ENCODE measurements at places on chromosomes 11 and 22.

- no peak for DNase-seq
Observed at GRCh38 chr11:1163911-1164735, 6.4 kb downstream of the MUC5AC start.

DNA sequence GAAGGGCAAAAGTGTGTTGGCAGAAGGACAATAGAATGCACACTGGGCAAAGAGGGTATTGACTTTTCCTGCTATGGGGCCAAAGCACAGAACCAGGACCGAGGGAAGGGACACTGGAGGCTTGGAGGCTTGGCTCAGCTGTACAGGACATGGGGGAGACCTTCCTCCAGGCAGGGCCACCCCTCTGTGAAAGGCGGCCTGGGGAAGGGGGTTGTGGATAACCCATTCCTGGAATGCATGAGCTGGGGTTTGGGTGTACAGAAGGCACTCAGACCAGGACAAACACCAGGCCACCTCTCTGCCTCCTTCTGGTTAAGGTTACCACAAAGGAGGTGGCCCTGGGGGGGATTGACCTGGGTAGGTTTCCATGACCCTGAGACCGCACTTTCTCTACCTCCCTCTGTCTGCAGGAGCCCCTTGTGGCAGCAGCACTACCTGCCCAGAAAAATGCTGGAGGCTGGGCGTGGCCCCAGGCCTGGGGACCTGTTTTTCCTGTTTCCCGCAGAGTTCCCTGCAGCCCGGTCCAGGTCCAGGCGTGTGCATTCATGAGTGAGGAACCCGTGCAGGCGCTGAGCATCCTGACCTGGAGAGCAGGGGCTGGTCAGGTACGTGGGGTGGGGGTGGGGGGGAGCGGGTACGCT lies 9.6 kb downstream of the P2RY2 start:
- DNase-seq: no peak

- DNase-seq: no peak
Observed at GRCh38 chr22:26709617-26710390, 52.4 kb downstream of the MIAT start.

DNA sequence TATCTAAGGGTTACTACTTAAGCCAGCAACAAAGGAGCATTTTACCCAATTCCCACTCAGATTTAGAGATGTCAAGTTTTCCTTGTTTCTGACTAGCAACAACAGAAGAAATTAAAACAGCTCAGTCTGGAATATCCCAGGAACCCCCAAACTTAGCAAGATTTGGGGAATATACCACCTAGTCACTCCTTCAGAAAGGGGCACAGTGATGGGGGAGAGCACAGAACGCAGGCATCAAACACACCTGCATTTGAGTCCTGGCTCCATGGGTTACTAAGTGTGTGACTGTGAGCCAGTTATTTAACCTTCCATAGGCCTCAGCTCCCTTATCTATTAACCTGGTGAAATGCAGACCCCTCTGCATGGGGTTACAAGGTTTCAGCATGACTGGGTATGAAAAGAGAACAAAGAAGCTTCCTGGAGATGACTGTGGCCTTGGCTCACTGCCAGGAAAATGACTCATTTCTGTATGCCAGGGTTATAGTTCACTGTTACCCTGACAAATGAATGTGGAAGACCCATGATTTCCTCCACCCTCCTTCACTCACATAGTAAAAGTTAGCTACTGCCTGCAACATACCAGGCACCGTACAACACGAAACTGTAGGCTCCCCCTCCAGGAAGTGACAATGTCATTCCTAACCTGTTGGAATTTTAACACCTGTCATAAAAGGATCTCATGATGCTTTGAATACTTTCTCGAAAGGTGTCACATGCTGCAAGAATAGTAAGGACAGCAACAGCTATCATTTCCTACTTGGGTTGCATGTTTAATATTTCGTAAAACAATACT lies 79.6 kb downstream of the ME3 start:
- DNase-seq: peak; percentile 89

- no peak for DNase-seq
Observed at GRCh38 chr11:68987211-68987610, 6.4 kb upstream of the MRGPRD start.

DNA sequence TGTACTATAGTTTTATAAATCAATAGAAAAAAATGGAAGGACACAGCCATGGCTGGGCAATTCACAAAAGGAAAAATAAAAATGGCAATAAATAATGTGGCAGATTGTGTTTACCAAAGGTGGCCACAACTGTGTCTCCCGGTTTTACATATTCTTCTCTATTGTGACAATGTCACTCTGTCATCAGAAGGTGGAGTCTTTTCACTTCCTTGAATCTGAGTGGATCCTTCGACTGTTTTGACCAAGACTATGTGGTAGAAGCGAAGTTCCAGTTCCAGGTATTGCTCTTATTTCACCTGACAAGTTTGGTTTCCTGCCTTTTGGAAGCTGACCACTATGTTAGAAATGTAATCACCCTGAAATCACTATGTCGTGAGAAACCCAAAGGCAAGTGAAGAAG lies 31.0 kb upstream of the HSD17B12 start:
- peak; percentile 23 for DNase-seq

- peak; percentile 40 for DNase-seq
Observed at GRCh38 chr11:119091178-119091577, 6.5 kb downstream of the HMBS start.

- DNase-seq: no peak
Observed at GRCh38 chr22:27726331-27726685, 75.2 kb downstream of the MN1 start.
